Brain pericyte (primary cell): ENCODE measurements at places on chromosomes 6 and 20.

- DNase-seq, result no peak
Measured at GRCh38 chr6:144265061-144265357, 20.1 kb upstream of the UTRN start.

GRCh38 chr6:79947191-79948186 is at the start of gene ELOVL4:
Gene ELOVL4 (minus strand): TSS chr6:79947553. CDS start chr6:79947279, 274 bp downstream.
- no peak for DNase-seq

DNA sequence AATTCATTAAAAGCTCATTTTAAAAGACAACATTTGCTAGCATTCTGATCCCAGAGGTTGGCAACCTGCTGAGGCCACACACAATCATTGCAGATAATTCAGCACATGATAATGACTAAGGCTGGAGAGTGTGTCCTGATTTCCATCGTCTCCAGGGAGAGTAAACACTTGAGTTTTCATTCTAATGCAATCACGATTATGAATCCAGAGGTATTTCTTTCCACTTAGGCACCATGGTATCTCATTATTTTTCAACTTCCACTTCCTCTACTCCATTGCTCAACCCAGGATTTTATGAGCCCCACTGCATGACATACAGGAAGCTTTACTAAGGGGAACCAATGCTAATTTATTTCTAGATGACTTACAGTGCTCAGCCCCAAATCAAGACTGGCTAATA is 273.8 kb upstream of the AGPAT4 start:
- no peak for DNase-seq

- no peak for DNase-seq
Measured at GRCh38 chr6:94727710-94728109, 849.6 kb upstream of the MANEA start.

- DNase-seq, result no peak
Measured at GRCh38 chr6:122020588-122021264, 378.7 kb upstream of the HSF2 start.

DNA sequence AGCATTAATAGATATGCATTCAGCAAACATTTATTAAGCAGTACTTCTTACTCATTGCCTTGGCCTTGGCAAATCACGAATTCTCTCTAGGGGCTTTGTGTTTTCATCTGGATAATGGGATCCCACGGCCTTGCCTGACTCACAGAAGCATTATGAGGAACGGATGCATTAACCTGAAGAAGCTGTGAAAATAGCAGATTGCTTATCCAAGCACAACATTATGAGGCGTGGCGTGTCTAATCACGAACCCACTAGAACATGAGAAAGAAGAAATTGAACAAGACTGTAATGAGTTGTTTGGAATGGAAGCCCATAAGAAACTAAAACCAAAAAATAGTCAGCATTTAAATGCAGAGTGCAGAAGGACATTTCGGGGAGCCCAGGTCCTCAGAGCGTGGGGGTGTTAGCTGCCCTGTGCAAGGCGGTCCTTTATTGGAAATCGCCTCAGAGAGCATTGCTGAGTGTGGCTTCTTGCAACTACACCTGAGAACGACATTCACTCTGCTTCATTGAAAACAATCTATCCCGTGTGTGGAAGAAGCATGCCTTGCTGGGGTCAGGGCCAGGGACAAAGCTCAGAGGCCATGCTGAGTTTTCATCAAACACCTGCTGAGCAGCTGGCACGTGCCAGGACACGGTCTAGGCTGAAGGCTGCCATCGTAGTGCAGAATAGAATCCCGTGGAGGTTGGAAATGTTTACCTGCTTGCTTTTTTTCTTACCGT is 179.9 kb downstream of the ZDHHC14 start:
- no peak for DNase-seq
